ENCODE measurements at places on chromosomes 6 and 20.

DNA sequence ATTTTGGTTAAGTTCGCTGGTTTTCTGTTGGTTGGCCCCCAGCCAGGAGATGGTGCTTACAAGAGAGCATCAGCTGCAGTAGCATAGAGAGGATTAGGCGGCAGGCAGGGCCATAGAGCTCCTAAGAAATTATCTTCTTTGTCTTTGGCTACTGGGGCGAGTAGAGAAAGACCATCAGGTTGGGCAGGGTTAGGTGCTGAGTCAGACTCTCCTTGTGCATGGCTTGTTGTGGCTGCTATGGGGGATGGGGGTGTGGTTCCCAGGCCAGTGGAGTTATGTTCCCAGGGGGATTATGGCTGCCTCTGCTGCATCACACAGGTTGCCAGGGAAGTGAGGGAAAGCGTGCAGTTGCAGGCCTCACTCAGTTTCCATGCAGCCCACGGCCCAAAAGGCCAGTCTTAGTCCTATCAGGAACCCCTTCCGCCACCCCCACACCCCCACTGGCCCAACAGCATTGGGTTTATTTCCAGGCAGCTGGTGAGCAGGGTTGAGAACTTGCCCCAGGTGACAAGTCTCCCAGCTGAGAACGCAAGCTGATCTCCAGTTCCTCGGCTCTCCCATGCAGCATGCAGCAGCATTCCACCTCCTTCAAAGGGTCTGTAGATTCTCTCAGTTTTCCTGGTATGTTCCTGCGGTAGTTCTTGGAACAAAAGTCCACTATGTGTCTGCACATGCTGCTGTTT is 243.7 kb downstream of the UTRN start:
- DNase-seq, result no peak

- no peak for DNase-seq
Observed at GRCh38 chr20:48567145-48567544, 260.7 kb downstream of the PREX1 start.

GRCh38 chr6:150705392-150705791 is 105.7 kb downstream of the PLEKHG1 start:
- DNase-seq, result no peak

GRCh38 chr20:44807684-44808056 is 2.7 kb downstream of the RIMS4 start:
- no peak for DNase-seq

DNA sequence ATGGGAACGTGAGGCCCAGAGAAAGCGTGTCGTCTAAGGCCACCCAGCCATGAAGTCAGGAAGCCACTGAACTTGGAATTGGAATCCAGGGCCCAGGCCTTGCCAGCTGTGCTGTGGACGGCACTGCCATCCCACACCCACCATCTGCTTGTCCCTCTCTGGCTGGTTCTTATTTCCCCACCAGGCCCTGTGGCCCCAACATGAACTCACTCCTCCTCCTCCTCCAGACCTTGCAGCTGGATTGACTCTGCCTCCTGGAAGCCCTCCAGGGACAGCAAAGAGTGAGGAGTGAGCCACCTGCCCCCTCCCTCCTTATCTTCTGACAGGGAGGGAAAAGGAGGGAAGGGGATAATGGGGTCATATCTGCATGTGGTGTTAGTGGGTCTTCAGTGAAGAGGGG is 16.0 kb upstream of the IP6K3 start:
- no peak for DNase-seq

GRCh38 chr6:38432479-38432878 is 207.2 kb downstream of the BTBD9 start:
- DNase-seq, result no peak

DNA sequence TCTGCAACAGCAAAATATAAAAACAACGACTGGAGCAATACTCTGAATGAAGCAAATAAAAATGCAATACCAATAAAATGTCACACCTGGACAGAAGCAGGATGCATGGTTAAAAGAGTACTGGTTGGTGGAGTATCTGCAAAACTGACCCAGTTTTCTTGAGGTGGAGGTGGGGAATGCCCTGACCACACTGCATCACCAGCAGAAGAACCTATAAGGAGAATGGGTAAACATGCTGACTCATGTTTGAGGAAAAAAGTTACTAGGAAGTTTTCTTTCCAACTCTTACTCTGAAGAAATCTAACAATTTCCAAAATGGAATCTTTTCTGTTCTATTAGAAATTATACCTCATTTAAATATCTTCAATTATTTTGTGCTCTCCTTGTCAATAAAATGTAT is 43.6 kb downstream of the REPS1 start:
- DNase-seq, result no peak

DNA sequence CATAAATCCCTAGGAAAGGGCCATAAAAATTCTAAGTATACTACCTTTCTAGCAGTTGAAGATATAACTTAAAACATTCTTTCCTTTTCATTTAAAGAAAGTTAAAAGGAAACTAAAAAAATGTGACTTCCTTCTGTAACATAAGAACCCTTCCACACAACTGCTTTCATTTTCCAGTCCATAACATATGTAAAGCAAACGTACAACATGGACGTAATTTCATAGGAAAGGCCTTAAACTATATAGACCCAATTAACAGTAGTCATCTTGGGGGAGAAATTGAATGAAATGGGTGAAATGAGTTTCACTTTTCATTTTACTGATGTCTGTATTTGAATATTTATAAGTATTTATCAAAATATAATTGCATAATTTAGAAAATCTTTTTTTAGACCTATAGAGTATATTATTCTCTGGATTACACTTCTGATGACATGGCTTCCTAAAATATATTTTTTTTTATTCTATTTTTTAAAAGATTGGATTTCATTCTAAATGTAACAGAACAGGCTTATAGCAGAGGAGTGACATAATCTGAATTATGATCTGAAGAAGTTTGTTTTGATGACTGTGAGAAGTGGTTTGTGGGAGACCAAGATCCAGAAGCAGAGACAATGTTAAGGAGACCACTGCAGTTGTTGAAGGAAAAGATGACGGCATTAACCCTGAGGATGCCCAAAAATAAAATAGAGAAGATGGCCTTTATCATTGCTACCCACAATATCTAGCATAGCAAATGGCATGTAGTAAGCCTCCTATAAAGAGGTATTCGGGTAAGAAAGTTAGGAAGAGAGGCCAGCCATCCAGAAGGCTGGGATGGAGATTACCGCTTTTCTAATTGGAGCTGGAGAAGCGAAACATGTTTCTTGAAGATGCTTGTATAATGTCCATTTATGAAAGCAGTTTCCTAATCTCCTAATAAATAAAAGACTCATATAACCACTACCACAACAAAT is 260.4 kb downstream of the PTPRK start:
- no peak for DNase-seq

DNA sequence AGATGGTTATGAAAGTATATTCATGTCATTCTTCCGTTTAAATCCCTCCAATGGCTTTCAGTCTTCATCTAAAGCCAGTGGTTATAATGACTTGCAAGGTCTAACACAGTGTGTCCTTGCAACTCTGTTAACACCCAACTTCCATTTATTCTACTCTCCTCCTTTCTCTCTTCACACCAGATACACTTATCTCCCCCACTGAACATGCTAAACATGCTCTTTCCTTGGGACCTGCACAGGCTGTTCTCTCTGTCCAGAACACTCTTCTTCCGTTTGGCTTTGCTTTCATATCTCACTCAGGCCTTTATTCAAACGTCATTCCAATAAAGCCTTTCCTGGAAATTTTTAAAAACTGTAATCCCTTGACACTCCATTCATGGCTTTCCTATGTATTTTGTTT is 91.5 kb downstream of the EPHA7 start:
- no peak for DNase-seq

DNA sequence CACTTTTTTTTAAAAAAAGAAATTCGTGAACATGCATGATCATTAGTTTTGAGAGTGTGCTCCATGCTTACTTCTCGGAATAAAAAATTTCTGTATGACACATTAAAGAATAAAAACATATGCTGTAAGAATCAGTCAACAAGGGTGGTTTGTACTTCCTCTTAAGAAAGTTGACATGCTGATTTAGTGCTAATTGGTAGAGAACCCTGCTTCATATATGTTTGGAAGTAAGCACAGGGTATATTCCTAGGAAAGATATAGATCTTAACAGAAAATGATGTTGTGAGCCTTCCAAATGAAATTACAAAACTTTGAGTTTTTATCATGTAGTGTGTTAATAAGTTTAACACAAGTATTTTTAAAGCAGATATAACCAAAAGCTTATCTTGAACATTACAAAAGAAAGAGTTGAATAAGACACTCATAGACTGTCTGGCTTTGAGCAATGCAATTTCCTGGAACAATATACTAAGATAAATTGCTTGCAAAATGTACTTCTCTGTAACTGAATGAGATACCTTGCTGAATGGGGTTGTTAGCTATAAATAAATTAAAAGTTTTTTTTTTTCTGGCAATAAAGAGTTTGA is 13.8 kb upstream of the VIP start:
- DNase-seq, result no peak

DNA sequence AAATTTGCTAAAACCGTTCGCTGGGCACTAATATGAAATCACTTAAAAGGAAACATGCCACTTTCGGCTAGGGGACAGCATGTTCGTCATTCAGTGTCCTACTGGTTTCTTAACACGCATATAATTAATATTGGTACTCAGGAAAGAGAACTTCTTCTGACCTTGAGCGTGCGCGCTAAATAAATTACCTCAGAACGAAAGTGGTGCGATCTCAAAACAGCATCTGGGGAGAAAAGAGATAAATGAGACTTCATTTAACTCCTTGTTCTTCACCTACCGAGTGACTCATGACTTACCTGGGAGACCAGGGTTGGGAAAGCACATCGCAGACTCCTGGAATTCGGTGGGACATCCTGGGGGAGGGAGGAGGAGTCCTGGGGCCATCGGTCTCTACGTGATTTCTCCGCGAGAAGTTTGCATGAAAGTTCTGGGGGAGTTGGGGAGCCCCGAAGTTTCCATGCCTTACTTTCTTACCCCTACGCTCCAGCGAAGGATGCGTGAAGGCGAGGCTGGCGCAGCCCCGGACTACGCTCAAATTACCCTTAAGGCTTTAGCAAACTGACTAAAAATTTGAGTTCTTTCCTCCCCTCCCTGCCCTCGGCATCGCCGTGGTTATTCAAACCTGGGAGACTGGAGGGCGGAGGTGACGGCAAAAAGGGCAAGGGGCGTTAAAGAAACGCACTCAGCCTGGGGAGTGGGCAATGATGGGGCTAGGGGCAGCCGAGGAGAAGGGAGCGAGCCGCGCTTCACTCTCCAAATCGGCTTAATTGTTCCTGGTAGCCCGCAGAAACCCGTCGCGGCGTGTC is 1.1 kb upstream of the BEND6 start:
- no peak for DNase-seq

DNA sequence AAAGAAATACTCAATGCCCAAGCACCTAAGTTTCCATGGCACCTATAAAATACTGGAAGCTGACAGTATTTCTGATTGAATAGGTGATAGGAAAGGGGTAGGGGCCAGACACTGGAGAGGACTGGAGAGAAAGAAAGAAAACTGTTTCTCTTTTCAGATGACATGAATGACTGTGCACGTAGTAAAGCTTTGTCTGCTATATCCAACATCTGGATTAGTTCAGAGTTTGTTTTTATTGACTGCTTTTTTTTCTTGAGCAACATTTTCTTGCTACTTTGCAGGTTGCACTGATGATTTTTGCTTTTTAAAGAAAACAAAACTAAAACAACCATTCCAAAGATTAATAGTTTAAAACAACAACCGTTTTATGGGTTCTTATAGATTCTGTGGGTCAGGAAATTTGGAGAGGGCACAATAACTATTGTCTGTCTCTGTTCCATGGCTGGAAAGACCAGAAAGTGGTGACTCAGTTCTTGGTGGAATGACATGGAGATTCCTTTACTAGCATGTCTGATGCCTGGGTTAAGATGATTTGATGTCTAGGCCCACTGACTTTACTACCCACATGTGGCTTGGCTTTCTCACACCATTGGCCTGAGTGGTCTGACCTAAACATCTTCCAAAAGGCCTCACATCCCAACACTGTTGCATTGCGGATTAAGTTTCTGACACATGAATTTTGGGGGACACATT is 12.2 kb upstream of the LRP11 start:
- DNase-seq, result no peak

DNA sequence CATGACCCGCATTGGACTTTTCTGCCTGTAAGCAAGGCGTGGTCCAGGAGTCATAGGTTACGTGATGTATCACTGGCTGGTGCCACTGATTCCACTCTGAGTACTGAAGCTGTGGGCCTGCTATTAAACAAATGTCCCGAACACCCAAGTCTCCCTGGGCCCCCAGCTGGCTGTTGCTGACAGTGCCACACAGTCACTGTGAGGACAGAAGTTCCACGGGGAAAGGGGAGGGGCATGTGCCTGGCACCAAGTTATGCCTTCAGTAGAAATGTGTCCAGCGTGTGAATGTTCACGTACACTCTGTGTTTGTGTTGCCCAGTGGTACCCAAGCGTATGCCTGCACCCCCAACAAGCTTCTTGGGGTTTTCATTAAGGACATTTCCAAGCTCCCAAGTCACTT is 171.4 kb upstream of the QKI start:
- DNase-seq, result no peak

- DNase-seq, result peak; percentile 47
Observed at GRCh38 chr6:26270903-26271667, 93.9 kb upstream of the BTN3A2 start.

GRCh38 chr6:150302520-150303176 is 66.2 kb upstream of the IYD start:
- DNase-seq, result no peak

DNA sequence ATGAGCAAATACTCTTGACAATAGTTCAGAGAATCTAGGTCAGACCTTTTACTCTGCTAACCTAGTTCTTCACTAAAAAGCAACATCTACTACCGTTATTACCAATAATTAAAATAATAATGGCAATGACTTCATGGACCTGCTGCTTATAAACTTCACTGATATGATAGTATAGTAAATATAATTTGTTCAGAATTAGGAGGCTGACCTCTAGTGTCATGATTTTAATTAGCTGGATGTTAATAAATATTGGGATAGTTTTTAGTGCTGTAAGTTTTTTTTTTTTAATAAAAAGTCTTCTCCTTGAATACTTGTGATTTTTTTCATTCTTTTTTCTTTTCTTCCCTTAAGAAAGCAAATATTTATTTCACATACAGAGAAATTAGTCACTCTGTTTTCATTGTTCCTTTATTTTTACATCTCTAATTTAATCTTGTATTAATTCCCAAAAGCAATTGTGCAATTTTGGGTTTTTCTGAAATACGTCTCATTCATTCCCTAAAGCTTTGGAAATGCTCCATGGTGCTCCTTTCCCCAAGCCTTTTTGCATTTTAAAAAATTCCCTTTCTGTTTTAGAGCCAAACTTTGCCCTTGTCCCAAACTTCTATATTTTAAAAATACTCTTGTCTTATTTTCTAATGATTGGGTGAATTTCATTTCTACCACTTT is 46.6 kb upstream of the UST start:
- DNase-seq, result no peak

- DNase-seq, result no peak
Observed at GRCh38 chr6:83151114-83151513, 42.0 kb downstream of the PGM3 start.

GRCh38 chr20:62696989-62697388 is 11.6 kb upstream of the NTSR1 start:
- DNase-seq, result no peak

- DNase-seq, result no peak
Observed at GRCh38 chr20:12949429-12949980, 59.3 kb upstream of the SPTLC3 start.

GRCh38 chr6:140073456-140073855 is 699.0 kb upstream of the CITED2 start:
- DNase-seq, result no peak

GRCh38 chr6:113451049-113451448 is 406.1 kb upstream of the MARCKS start:
- no peak for DNase-seq

- DNase-seq, result no peak
Observed at GRCh38 chr6:9204171-9204570, 768.8 kb upstream of the SLC35B3 start.

- no peak for DNase-seq
Observed at GRCh38 chr20:41408156-41408794, 41.7 kb upstream of the EMILIN3 start.

GRCh38 chr20:62901891-62902290 is 24.4 kb downstream of the DIDO1 start:
- DNase-seq, result no peak

All from stimulated activated CD8-positive, alpha-beta memory T cell treated with anti-CD3 and anti-CD28 coated beads, Interleukin-4, amount 100 ng/mL, for 4 hours (primary cell).